ENCODE measurements at places on chromosomes 7 and 10. TPM values are rescaled to one million over a fixed set of nuclear protein-coding genes. Genes with fewer than 3 reads are reported as not detected.

UCN3 gene
- not detected for total RNA-seq

NPY4R gene
- total RNA-seq, result not detected

SPDYE8 gene
- total RNA-seq, result not detected

AKR1E2 gene
- 7.2 TPM for total RNA-seq

VAX1 gene
- total RNA-seq, result not detected

RBP4 gene
- not detected for total RNA-seq

SPDYE2B gene
- total RNA-seq, result not detected

ZNF786 gene
- total RNA-seq, result 8.3 TPM

LRGUK gene
- 1.0 TPM for total RNA-seq

ZMYND11 gene
- total RNA-seq, result 54.2 TPM

ZEB1 gene
- 46.0 TPM for total RNA-seq

ZNF138 gene
- 29.6 TPM for total RNA-seq

TAC1 gene
- 3.2 TPM for total RNA-seq

PTPN20 gene
- total RNA-seq, result 4.1 TPM

FFAR4 gene
- not detected for total RNA-seq

GSTO1 gene
- 99.2 TPM for total RNA-seq

SNCG gene
- 19.9 TPM for total RNA-seq

PRKG1 gene
- total RNA-seq, result 7.9 TPM

TMEM26 gene
- 21.0 TPM for total RNA-seq

LIPJ gene
- total RNA-seq, result 0.10 TPM

LGI1 gene
- not detected for total RNA-seq

NUDT13 gene
- 3.3 TPM for total RNA-seq

TFR2 gene
- 6.6 TPM for total RNA-seq

RARRES2 gene
- total RNA-seq, result 117 TPM

TMEM130 gene
- total RNA-seq, result 0.37 TPM
